ENCODE measurements at places on chromosomes 7 and 10.

DNA sequence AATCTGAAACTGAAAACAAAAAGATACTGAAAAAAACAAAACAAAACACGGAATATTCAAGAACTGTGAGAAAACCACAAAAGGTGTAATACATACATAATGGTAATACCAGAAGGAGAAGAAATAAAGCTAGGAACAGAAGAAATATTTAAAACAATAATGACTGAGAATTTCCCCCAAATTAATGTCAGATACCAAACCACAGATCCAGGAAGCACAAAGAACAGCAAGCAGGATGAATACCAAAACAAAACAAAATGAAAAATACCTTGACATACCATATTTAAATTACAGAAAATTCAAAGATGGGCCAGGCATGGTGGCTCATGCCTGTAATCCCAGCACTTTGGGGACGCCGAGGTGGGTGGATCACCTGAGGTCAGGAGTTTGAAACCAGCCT lies 57.7 kb upstream of the PARD3 start:
- DNase-seq, result no peak

DNA sequence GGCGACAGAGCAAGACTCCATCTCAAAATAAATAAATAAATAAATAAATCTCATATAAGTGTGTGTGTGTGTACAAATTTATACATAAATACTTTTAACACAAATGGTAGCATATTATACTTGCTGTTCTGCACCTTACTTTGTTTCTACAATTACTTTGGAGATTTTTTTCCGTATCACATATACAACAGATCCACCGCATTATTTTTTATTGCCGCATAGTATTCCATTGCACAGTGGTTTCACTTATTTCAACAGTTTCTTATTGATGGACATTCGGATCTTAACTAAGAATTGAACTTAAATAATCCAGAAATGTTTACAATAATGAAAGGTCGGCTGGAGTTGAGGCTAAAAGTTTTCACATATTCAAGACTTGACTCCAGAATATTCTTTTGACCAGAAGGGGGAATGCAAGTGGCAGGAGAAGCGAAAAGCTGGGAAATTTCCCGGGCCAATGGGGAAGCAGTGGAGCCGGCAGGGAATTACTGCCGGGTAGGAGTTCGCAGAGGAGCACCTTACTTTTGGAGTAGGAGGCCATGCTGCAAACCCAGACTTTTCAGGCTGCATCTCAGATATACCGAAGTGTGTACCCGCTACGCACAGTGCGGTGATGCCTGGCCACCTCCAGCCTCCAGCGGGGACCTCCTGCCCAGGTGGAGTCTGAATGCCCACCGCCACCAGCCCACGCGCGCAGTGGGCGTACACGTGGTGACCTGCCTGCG lies 415 bp upstream of the CNNM1 start:
- DNase-seq, result no peak

- no peak for DNase-seq
Measured at GRCh38 chr7:83467493-83467892, 181.4 kb downstream of the SEMA3E start.

- DNase-seq, result no peak
Measured at GRCh38 chr10:9102026-9102425, 1047.5 kb downstream of the GATA3 start.

DNA sequence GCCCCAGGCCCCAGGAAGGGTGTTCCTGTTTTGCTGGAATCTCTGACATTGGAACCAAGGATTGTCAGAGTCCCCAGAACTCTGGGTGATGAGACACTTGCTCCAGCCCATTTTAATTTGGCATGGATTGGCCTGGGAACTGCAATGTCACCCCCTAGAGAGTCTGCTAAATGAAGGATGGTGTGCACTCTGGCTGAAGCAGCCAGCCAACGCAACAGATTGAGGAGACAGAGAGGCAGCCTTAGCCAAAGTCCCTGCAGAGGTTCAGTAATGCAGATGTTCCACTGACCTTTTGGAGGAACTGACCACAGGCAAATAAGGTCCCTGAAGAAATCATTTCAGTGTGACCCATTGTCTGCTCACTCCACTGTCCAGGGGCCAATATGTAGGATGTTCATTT lies 13.4 kb downstream of the LRRC18 start:
- DNase-seq, result no peak

DNA sequence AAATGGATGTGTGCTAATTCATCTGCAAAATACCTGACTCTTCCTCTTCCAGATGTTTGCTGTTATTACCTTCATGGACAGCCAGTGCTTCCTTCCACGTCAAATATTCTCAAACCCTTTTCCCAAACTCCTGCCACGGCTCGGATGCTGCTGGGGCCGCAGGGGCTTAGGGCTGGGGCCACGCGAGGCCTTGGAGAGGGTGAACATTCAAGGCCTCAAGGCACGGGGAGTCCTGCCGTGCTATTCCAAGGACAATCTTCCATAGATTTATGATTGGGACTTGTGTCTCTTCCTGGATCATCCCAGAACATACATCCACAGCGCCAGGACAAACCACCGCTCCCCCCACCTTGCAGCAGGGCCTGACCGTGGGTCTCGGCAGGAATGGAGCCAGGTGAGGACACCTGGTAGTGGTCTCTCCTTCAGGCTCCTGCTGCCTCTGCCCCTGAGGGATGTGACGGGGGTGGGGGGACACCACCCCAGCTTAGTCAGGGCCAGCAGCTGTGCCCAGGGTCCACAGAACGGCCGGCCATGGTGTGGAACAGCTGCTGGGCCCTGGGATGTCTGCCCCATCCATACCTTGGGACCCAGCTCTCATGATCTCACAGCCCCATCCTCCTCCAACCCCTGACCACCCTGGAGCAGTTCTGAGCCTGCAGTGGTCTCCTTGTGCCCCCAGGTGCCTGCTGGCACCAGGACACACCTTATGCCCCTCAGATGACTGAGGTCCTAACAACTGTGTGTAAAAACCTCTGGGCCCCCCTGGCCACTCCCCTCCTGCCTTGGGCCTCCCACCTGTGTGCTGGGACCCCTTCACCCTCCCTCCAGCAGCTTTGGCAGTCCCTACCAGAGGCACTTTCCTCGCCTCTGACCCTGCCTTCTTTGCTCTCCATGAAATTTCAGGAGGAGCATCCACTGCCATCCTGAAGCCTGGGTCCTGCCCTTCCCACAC lies 16.7 kb downstream of the VIPR2 start:
- DNase-seq, result no peak

GRCh38 chr7:99573257-99573656 lies 14.8 kb downstream of the ZNF655 start:
- no peak for DNase-seq

DNA sequence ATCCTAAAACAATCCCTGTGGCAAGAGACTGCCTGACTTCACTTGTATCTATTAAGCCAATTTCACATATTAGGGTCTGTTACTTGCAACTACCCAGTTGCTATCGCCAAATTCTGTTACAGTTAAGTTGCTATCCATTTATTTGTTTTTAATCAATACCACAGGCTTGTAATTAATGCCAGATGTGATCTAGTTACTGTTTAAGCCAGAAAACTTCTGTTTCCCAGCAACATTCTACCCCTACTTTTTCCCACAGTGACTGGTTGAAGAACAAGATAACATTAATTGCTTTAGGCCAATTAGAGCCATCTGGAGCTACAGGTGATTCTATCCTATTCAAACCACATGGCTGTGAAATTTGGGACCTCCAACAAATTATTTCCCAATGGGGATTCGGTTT lies 131.3 kb downstream of the ALOX5 start:
- no peak for DNase-seq

- no peak for DNase-seq
Measured at GRCh38 chr7:140213684-140214074, 36.9 kb upstream of the KDM7A start.

- DNase-seq, result no peak
Measured at GRCh38 chr7:158050978-158051651, 536.5 kb downstream of the PTPRN2 start.

GRCh38 chr10:71801361-71801760 lies 28.0 kb upstream of the VSIR start:
- DNase-seq, result no peak

All from NCI-H1930 (cell line).